ENCODE measurements at places on chromosomes 11 and 22.

DNA sequence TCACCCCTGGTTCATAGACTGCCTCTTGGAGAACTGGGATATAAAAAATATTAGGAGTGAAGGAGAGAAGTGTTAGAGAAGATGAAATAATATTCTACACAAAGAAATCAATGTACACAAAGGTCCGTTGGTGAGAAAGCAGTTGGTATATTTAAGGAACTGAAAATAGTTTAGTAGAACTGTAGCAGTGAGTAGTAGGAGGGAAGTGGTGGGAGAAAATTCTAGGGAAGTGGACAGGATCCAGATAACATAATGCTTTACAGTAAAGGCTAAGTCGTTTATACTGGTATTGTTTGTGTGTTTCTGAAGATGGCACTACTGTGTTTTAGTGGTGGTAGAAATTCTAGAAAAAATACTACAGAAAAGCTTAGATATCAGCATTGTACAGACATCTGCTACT is 120.8 kb upstream of the CHORDC1 start:
- no peak for DNase-seq

GRCh38 chr11:132636523-132636922 is 895.8 kb downstream of the OPCML start:
- DNase-seq = no peak

DNA sequence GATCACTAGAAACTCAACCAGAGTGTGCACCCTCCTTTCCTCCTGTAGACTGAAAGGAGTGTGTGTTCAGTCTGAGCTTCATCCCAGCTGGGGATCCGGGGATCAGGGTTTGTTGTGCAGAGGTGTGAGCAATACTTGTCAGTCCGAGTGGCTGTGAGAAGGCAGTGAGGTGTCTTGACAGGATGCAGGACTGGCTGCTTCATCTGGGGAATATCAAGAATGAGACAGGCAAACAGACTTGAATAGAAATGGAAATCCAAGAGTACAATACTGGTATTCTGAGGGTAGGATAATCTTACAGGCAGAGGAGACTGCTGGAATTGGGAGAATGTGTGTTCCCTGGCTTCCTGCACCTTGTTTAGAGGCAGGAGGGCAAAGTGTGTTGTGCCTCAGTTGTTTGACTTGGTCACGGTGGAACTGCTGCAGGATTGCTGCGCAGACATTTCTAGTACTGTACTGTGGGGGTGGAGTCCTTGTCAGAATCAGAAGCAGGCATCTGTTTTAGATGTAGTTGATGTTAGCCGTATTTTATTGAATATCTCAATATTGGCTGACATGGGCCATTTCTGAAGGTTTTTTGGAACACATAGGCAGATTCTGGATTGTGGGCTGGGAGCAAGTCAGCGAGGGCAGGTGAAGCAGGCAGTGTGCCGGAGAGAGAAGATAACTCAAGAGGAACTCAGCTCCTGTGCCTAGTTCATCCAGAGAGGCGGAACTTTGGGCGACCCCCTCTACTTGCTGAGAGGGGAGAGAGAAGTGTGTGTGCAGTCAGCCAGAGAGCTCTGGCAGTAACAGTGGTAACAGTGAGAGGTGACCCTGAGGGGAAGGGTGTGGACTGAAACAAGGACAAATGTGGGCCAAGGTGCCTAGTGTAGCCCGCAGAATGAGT is 27.1 kb upstream of the GRK2 start:
- DNase-seq = no peak

- no peak for DNase-seq
These were observed 150.9 kb downstream of the SNX19 start for GRCh38 chr11:130765406-130765805.

- DNase-seq = no peak
These were observed 28.5 kb downstream of the RSPH14 start for GRCh38 chr22:23113067-23113846.

DNA sequence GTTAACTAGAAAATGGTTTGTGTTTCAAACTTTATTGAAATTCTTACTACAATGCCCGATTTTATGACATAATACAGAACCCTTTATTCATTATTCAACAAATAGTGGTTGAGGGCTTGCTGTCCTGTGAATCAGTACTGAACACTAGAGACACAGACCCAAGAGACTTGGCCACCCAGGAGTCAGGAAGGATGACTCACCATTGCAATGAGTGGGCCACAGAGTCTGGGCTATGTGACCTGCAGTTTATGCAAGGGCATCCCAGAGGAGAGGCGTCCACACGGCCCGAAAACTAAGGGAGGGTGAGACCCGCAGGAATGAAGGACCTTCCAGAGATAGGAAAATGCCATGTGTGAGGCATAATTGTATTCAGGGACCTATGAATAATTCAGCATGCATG is 143.8 kb upstream of the DDI1 start:
- DNase-seq = no peak

DNA sequence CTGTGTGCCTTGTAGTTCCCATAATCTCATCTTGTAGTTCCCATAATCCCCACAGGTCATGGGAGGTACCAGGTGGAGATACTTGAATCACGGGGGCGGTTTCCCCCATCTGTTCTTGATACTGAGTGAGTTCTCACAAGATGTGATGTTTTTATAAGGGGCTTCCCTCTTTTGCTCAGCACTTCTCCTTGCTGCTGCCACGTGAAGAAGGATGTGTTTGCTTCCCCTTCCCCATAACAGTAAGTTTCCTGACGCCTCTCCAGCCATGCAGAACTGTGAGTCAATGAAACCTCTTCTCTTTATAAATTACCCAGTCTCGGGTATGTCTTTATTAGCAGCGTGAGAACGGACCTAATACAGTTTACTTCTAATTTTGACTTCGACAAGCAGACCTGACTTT is 14.0 kb upstream of the SMIM38 start:
- DNase-seq = no peak

GRCh38 chr11:121961321-121961801 is 154.7 kb downstream of the BLID start:
- no peak for DNase-seq

DNA sequence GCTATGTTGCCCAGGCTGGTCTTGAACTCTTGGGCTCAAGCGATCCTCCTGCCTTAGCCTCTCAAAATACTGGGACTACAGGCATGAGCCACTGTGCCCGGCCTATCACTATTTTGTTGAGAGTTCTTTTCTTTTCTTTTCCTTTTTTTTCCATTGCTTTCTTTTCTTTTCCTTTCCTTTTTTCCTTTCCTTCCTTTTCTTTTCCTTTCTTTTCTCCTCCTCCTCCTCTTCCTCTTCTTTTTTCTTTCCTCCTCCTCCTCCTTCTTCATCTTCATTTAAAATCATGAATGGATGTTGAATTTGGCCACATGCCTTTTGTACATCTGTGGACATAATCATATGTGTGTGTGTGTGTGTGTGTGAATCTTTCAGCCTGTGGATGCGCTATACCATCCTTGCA is 25.7 kb upstream of the PRAME start:
- DNase-seq = no peak

GRCh38 chr22:38082986-38083710 is 836 bp downstream of the SLC16A8 start:
- DNase-seq = no peak

- DNase-seq = no peak
These were observed 183 bp upstream of the ABCG4 start for GRCh38 chr11:119148720-119149017.

DNA sequence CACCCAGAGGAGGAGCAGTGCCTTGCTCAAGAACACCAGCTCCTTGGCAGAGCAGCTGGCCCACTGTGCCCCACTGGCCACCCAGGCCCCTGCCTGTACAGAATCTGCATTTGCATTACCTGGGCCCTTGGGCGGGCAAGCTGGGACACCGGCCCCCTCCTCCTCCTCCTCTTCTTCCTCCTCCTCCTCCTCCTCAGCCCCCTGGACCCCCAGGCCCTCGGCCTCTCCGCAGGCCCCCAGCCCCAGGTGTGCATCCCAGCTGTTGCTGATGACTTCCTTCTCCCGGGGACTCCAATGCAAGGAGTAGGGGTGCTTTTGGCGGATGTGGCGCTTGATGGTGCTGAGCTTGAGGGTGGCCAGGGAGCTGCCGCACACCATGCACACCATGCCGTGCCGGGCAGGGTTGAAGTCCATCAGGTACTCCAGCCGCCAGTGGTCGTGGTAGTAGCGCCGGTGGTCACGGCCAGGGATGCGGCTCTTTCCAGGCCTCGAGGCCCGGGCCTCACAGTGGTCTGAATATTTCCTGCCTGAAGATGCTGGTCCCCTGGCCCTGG is 2.8 kb downstream of the ZFTA start:
- no peak for DNase-seq

GRCh38 chr22:27867085-27867952 is 51.7 kb downstream of the PITPNB start:
- no peak for DNase-seq

- no peak for DNase-seq
These were observed 91.8 kb upstream of the CD44 start for GRCh38 chr11:35047179-35047578.

DNA sequence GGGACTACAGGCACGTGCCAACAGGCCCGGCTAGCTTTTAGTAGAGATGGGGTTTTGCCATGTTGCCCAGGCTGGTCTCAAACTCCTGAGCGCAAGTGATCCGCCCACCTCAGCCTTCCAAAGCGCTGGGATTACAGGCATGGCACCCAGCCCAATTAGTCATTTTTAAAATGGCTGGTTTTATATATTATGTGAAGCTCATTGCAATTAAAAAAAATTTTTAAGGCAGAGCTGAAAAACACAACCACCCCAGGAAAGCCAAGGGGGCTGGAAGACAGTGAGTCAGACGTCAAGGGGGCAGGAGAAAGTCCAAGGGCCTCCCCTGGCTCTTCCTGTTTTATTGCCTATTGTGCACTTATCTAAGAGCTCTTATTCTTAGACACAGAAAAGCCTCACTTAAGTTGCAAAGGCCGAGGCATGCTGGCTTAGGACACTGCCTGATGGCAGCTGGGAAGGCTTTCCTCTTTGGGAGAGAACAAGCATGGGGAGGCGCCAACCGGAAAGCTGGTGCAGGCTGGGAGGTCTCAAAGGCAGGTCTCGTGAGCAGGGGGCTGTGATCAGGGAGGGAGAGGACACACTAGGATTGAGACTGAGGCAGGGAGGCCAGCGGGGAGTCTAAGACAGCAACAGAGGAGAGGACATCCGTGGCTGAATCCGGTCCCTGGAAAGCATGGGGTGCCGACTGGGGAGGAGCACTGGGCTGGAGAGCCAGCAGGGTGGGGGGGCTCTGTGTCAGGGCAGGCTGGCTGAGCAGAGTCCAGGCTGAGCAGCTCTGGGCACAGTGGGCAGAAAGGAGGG is 11.1 kb upstream of the OSM start:
- no peak for DNase-seq

GRCh38 chr11:63764679-63765647 is 3.6 kb downstream of the ZFTA start:
- DNase-seq = no peak

- no peak for DNase-seq
These were observed 5.3 kb downstream of the SLC7A4 start for GRCh38 chr22:21026783-21027692.

DNA sequence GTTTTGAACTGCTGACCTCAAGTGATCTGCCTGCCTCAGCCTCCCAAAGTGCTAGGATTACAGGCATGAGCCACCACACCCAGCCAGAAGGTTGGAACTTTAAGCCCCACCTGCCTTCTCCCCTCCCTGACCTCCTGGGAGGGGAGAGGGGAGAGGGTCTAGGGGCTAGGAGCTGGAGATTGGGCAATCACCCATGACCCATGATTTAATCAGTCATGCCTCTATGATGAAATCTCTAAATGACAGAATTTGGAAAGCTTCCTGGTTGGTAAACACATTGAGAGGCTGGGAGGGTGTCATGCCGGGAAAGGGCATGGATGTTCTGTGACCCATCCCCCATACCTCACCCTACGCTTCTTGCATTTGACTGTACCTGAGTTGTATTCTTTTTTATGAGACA is 17.1 kb upstream of the TFIP11 start:
- DNase-seq = no peak

DNA sequence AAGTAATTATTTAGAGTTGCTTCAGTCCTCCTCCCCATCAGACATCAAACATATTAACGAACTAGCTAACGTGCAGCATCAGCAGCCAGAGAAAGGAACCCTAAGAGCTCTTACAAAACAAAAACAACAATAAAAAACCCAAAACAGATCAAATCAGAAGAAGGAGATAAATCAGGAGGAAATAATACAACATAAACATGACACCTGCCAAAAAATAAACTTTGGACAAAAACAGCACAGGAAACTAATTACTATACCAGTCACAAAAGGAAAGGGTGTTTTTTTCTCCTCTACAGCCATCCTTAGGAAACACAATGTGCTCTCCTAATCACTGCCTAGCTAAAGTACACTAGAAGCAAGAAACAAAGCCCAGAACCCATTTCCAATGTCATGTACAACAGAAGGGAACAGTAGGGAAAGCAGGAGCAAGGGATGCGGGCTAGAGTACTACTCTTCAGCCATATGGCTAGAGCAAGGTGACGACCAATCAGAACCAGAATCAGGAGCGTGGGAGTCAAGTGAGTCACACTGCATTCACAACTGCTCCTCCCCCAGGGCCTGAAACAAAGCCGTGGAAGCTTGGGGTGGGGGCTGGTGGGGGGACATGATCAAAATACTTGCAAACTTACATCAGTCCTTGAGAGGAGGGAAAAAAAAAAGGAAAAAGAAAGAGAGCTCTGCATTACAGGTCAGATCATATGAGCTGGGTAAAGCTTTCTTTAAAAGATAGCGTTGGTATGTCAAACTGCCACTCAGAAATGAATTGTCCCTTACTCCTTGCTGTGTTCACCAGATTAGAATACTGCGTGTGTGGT is 60.4 kb downstream of the LARGE2 start:
- no peak for DNase-seq

- no peak for DNase-seq
These were observed 251.1 kb downstream of the NXPE2 start for GRCh38 chr11:114929351-114930000.

- no peak for DNase-seq
These were observed 22.3 kb upstream of the GPR83 start for GRCh38 chr11:94423507-94423906.

DNA sequence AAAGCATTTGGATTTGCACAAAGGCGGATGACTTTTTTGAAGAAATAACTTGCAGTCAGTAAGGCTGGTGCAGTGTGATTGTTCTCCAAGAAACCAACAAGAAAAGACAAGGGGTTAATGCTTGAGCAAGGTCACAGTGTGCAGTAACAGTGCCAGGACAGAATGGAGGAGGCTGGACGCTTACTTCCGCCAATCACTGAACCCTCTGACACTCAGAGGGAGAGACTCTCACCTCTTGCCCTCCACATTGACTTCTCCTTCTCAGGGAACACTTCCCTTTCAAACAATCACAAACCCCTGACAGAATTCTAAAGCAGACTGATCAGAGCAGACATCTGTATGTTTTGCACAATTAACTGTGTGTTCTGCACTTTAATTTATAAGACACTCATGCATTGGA is 228.4 kb downstream of the BLID start:
- no peak for DNase-seq

GRCh38 chr22:45889093-45889538 is 87.8 kb downstream of the WNT7B start:
- DNase-seq = no peak

All from GM12891 (cell line).